ENCODE measurements at places on chromosomes 3 and 15.

DNA sequence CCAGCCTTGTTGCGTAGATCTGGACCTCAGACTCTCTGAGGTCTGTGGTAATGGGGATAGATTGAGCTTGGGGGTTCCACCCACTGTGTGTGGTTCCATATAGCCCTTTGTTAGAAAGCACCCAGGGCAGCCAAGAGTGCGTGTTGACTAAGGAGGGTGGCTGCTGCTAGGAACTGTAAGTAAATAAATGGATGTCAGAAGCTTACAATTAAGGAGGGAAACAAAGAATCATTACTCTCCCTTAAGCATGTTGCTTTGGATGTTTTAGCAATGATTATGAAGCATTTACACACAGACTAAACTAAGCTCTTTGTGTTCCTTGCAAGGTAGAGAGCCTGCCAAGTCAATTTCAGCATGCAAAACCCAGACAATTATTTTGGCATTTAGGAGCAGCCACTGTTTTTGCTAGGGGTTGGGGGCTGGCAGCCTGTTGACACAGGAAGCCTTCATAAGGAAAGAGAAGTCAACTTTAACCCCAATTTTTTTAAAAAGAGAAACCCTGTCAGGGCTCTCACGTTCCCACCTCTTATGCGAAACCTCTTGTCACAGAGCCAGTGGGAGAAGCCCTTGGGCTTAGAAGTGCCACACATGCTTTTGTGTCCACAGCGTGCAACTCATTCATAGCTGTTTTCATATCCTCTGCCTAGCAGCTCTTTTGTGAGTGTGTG lies 127.8 kb downstream of the CMSS1 start:
- DNase-seq = no peak

- peak; percentile 84 for DNase-seq
Measured at GRCh38 chr3:194572143-194572789, 61.0 kb downstream of the TMEM44 start.

- no peak for DNase-seq
Measured at GRCh38 chr3:28292622-28293021, 51.2 kb downstream of the CMC1 start.

- no peak for DNase-seq
Measured at GRCh38 chr15:63234451-63234870, 42.9 kb upstream of the APH1B start.

- DNase-seq = no peak
Measured at GRCh38 chr15:96311256-96311955, 19.1 kb upstream of the NR2F2 start.

- DNase-seq = peak; percentile 4
Measured at GRCh38 chr3:73143821-73144237, 82.4 kb downstream of the EBLN2 start.

DNA sequence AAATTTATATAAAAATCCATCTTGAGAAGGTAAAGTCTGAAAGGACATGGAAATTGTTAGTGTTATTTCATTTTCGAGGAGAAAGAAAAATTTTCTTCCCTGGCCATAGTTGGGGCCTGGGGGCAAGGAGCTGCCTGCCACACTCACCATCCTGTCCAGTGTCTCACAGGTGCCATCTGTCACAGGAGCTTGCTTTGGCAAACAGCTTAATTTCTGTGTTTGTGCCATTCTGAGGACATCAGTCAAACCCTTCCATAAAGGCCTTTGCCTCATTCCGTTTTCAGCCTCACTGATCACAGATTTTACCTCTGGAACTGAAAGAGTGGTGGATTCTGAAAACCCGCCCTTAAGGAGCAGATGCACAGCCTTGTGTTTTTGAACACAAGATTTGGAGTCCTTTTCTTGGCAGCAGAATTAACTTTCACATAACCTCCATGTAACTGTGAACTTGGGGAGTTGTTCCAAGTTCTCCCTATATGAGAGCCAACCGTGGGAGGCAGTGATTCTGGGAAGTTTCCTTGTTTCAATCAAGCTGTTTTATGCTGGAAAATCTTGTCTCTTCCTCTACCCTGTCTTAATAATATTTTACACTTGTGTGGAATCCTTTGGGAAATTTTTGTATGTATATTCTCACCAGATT lies 254.7 kb downstream of the CACNA2D3 start:
- DNase-seq = no peak

GRCh38 chr3:186700267-186700666 lies 16.9 kb upstream of the KNG1 start:
- DNase-seq = no peak

DNA sequence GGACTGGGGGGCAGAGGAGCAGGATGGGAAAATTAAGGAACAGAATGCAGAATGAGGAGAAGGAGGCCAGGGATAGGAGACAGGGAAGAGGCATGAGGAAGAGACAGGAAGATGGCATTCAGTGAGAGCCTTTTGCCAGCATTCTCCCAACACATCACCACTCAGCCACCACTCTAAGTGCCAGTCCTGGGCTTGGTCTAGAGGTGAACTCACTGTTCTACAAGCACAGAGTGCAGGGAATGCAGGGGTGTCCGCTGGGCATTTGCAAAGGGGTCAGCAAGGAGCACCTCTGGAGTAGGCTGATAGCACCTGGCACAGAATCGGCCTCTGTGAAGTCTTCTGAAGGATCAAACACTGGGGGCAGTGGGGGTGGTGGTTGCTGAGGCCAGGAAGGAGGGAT lies 14.6 kb upstream of the IGDCC3 start:
- DNase-seq = no peak

DNA sequence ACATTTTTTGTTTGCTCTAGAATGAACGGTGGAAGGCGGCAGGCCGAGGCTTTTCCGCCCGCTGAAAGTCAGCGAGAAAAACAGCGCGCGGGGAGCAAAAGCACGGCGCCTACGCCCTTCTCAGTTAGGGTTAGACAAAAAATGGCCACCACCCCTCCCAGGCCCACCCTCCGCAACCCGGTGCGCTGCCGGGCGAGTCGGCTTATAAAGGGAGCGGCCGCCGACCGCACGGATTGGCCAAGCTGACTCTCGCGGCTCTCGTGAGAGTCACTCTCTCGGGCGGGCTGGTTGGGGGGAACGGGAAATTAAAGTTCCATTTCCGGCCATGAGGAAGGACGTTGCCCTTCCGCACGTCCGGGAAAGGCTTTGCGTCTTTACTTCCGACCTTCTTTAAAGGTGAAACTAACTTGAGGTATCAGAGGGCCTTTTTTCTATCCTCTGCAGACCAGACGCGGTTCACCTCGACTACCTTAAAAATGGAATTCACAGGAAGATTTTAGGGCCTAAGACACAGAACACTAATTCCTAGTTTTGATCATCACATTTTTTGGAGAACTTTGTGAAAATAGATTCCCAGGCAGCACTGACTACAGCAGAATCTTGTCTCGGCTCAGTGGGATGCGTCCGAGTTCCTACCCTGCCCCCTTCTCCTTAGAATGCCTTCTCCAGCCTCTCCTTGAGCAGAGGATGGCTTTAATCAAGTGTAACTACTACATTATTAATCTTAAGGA lies at the start of gene TERC:
TERC (minus strand) TSS at position 179 of the 731 bp plus-strand sequence.
- DNase-seq = peak; percentile 90

- peak; percentile 50 for DNase-seq
Measured at GRCh38 chr3:190579514-190580137, 65.7 kb downstream of the IL1RAP start.

- peak; percentile 80 for DNase-seq
Measured at GRCh38 chr15:52143873-52144272, 31.3 kb upstream of the BCL2L10 start.

- peak; percentile 86 for DNase-seq
Measured at GRCh38 chr3:87503900-87504498, 227.6 kb upstream of the POU1F1 start.

DNA sequence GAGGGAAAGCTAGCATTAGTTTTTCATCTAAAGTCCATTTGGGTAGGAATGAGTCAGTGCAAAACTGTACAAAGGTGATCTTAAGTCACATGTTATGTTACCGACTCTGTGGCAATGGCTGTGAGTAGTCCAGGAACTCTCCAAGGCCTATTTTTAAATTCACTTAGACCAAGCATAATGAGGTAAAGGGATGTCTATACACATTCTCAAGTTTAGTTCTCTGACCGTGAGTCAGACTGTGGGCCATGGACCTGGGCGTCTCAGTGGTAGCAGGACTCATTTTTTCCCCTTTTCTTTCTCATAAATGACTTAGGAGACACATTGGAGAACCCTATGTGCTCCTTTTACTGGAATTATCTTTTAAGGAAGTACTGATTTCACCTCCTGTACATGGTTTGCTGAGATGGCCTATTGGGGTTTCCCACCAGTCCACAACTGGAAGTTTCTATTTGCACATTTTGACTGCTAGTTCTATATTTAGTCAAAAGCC lies 488.7 kb upstream of the TPRG1 start:
- peak; percentile 82 for DNase-seq

- no peak for DNase-seq
Measured at GRCh38 chr3:111278959-111279358, 207.3 kb downstream of the NECTIN3 start.
